Stimulated activated CD4-positive, alpha-beta T cell treated with anti-CD3 and anti-CD28 coated beads, Interleukin-4, amount 100 ng/mL, for 24 hours (primary cell): ENCODE measurements at places on chromosomes 5 and 9.

GRCh38 chr9:131275332-131276093 is 797 bp downstream of the FAM78A start:
- DNase-seq, result peak; percentile 25

DNA sequence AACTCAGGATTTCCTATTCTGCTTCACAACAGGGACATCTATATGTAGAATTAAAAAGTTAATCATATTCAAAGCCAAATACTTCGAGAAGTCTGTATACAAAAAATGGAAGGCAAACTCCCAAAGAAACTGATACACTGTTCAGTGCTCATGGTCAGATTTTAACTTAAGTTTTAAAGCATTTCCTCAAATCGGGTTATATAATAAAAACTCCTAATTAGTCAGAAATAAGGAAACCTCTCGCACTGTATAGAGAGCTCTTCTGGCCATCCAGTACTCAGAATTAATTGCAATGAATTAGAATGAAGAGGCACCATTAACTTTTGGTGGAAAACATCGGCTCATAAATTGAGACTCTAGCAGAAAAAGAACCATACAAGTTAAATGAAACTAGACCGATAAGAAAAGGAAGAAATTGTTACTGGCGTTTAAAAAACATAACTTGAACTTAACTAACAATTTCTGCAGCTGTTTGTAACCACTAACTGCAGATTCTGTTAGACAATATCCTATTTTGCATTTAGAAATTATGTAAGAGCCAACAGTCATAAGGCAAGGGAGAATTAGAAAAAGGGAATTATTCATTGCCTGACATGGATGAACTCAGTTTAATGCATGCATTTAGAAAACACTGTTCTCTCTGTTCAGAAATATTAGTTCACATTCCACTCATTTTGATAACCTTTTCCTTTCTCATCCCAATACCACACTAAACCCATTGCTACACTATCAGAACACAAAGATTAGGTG is 96.6 kb downstream of the FNBP1 start:
- DNase-seq, result no peak

- no peak for DNase-seq
These were observed 70.3 kb downstream of the MTAP start for GRCh38 chr9:21872696-21873095.

DNA sequence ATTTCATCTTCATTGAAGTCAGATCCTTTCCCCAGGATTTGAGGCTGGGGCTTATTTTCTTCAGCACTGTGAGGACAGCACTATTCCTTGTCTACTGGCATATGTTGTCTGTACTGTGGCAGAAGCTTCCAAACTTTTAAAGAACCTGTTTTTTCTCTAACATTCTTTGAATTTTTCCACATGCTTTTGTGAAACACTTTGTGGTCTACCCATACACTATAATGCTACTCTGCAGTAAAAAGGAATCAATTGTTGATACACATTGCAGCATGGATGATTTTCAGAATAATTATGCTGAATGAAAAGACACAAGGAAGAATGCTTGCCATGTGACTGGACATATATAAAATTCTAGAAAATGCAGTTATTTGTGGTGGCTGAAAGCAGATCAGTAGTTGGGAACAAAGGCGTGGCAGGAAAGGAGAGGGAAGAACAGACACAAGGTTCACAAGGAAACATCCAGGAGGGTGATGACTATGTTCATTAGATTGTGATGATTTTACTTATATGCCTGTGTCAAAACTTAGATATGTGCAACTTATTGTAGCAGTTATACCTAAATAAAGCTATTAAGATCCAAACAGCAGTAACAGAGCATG is 96.8 kb downstream of the WNK2 start:
- DNase-seq, result no peak

DNA sequence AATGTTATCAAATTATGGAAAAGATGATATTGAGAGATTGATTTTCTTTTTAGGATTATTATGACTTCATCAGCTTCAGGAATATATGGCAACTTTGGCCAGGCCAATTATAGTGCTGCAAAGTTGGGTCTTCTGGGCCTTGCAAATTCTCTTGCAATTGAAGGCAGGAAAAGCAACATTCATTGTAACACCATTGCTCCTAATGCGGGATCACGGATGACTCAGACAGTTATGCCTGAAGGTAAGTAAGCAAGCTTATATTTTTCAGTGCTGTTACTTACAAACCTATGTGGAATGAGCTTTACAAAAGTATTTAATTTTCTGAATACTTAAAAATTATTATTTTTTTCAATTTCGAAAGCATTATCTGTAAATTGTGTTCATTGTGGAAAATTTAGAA is 26.5 kb downstream of the HSD17B4 start:
- DNase-seq, result no peak

- DNase-seq, result no peak
These were observed 2.3 kb upstream of the PAX5 start for GRCh38 chr9:37036371-37036775.

DNA sequence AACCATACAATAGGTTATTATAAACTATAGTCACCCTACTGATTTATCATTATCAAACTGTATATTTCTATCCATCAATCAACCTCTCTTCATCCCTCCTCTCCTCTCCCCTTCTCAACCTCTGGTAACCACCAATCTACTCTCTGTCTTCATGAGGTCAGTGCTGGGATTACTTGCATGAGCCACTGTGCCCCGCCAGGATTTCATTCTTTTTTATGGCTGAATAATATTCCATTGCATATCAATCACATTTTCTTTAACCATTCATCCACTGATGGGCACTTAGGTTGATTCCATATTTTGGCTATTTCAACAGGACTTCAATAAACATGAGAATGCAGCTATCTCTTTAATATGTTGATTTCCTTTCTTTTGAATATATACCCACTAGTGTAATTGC is 10.8 kb upstream of the PURA start:
- no peak for DNase-seq

GRCh38 chr5:44952376-44952775 is 143.6 kb downstream of the MRPS30 start:
- no peak for DNase-seq

- no peak for DNase-seq
These were observed 292.2 kb downstream of the CYLC2 start for GRCh38 chr9:103287361-103287760.

DNA sequence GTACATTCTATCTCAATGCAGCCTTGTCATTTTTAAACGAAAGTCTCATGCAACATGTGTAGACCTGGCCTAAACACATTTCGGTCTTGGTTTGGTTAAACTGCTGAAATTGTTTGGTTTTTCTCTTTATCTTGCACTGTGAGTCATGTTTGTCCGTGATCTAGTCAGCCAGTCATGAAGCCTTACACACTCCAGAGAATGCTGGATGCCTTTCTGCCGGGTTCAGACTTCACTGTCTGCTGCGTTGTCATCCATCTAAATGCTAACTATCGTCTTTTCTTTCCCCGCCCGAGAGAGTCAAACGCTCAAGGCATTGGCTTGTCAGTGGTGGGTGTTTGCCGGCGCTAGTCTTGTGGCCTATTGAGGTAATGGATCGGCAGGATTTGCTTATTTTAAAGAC is 1194.6 kb upstream of the WWC1 start:
- no peak for DNase-seq

DNA sequence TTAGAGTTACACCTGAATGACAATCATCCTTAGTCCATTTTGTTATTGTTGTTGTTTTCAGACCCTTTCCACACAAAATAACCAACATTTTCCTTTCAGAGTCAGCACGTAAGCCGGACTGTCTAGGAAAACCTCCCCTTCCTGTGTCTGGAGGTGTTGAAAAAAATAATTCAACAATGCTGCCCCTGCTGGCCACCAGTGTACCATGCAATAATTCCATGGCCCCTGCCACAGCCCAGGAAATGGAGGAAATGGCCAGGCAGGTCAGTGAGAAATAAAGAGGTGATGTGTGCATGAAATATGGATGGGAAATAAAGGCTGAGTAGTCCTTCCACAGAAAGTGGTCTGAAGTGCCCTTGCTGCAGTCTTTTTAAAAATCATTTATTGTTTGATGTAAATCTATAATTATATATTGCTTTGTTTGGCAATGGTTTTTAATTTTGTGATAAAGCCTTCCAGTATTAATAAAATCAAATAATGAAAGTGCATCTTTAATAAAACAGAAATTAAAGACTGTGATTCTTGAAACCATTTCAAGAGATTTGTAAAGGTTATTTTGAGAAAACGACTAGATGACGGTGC is 152.8 kb upstream of the PAPPA start:
- DNase-seq, result no peak

- no peak for DNase-seq
These were observed 8.9 kb upstream of the HSPA9 start for GRCh38 chr5:138583984-138584637.

GRCh38 chr9:37571282-37571681 is 4.9 kb downstream of the FBXO10 start:
- no peak for DNase-seq

GRCh38 chr5:11293523-11293922 is 532.5 kb upstream of the DAP start:
- DNase-seq, result no peak
